ENCODE measurements at places on chromosomes 11 and 22. TPM values are rescaled to one million over a fixed set of nuclear protein-coding genes. Genes with fewer than 3 reads are reported as not detected.

GRCh38 chr11:47918882-47919495, 61.4 kb upstream of the PTPRJ start:
- DNase-seq, result no peak

GRCh38 chr11:96038046-96038445, 114.1 kb upstream of the MTMR2 start:
- no peak for DNase-seq

- no peak for DNase-seq
These were observed 64.1 kb upstream of the LMO1 start for GRCh38 chr11:8327761-8328192.

- peak; percentile 23 for DNase-seq
These were observed 38.0 kb downstream of the TMEM45B start for GRCh38 chr11:129853518-129854231.

DNA sequence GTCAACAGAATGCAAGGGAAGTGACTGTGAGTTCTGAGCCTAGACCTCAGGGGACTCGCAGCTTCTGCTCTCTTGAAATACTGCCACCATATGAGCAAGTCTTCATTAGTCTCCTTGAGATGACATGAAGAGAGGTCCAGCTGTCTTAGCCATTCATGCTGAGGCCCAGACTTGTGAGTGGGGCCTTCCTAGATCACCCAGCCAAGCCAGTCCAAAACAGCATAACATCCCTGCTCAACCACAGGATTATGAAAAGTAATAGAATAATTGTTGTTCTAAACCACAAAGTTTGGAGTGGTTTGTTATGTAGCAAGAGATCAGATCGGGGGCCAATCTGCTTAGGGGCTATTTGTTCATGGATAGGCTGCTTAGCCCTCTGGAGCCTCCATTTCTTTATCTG, 54.9 kb upstream of the HTATIP2 start:
- DNase-seq, result no peak

DNA sequence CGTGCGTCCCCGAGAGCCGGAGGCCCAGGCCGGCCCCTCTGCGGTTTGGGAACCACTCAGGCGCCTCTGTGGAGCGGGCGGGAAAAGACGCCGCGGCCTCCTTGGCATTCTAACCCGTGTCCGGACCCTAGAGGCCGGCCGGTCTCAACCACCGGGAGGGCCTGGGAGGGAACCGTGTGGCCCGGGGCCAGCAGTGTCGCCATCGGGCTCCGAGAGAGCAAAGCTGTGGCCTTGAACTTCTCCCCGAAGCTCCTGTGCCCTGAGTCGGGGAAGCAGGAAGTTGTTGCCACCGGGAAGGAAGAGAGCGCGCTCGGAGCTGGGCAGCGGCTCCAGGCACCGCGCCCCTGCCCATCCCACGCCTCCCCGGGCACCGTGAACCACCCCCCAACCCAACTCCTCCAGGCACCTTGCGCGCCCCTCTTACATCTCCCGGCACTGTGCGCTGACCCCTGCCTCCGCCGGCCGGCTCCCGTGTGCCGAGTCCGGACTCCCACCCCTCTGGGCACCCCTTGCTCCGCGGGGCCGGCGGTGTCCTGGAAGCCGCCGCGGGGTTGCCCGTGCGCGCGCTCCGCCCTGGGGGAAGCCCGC, 80.0 kb upstream of the PPARA start:
- peak; percentile 69 for DNase-seq

GRCh38 chr22:27892811-27893210, 26.2 kb downstream of the PITPNB start:
- DNase-seq, result no peak

GRCh38 chr11:93969925-93970922, 50.9 kb upstream of the HEPHL1 start:
- peak; percentile 8 for DNase-seq

The MRGPRX4 gene
- total RNA-seq, result not detected

The SEPTIN3 gene
- total RNA-seq, result 28.4 TPM

The TSGA10IP gene
- 2.0 TPM for total RNA-seq

The LGALS1 gene
- total RNA-seq, result 58.7 TPM

All from GM23338 (cell line).